HCT116 (cell line): ENCODE measurements at places on chromosomes 1 and 21.

- no peak for DNase-seq
Measured at GRCh38 chr1:36863061-36863460, 171.3 kb downstream of the GRIK3 start.

- DNase-seq: no peak
Measured at GRCh38 chr1:3197781-3198316, 128.8 kb downstream of the PRDM16 start.

- DNase-seq: no peak
Measured at GRCh38 chr1:29758781-29759499, 522.6 kb downstream of the PTPRU start.

DNA sequence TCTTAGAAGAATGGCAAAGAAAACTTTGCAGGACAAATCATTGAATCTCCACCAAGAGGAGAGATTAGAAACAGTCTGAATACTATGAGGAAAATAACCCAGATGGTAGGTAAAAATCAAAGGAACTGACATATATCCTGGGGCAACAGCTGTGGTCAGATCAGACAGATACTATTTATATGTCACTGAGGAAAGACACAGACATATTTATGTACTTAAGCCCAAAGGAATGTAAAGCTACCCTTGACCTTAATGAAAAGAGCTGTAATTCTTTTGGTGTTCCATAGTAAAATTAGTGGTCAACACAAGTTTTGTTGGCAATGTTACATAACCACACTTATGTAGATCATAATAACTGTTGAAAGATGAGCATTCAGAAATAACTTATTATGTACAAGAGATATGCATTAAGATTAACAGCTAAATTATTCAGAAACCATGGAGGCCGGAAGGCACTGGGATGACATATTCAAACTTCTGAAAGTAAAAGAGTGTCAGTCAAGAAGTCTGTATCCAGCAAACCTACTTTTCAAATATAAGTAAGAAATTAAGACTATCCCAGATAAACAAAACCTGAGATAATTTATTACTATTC, 166.1 kb upstream of the SAMSN1 start:
- DNase-seq: no peak

- no peak for DNase-seq
Measured at GRCh38 chr1:64624808-64625207, 120.1 kb upstream of the RAVER2 start.

GRCh38 chr1:110102081-110102480, 10.2 kb upstream of the UBL4B start:
- no peak for DNase-seq

DNA sequence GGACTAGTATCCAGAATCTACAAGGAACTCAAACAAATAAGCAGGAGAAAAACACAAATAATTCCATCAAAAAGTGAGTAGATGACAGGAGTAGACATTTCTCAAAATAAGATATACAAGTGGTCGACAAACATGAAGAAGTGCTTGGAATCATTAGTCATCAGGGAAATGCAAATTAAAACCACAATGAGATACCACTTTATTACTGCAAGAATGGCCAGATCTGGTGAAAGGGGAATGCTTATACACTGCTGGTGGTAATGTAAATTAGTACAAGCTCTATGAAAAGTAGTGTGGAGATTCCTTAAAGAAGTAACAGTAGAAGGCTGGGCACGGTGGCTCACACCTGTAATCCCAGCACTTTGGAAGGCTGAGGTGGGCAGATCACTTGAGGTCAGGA, 73.8 kb downstream of the POU2F1 start:
- DNase-seq: no peak

DNA sequence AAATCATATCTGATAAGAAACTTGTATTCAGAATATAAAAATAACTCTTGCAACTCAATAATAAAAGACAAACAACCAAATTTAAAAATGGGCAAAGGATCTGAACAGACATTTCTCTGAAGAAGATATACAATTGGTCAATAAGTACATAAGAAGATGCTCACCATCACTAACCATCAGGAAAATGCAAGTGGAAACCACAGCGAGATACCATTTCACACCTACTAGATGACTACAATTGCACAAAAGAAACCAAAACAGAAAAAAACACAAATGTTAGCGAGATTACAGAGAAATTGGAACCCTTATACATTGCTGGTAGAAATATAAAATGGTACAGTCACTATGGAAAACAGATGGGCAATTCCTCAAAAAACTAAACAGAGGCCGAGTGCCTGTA, 11.5 kb upstream of the ZNF683 start:
- DNase-seq: no peak

GRCh38 chr1:217506878-217507277, 124.0 kb downstream of the GPATCH2 start:
- no peak for DNase-seq

DNA sequence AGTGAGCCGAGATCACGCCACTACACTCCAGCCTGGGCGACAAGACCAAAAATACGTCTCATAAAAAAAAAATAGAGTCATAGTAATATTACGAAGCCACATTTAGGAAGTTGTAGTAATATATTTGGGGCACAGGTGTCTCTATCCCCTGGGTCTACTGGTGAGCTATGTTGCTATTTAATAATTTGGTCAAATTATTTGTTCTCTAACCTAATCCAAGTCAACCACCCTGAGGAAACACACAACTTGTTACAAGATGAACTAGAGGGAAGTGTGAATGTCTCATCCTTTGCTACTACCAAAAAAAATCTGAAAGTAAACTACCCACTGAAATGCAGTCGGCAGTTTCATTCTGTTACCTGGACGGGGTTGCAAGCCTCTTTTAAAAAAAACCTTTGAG, 35.3 kb downstream of the RGS8 start:
- DNase-seq: no peak
